ENCODE measurements at places on chromosomes 2 and 18.

- no peak for DNase-seq
Observed at GRCh38 chr18:3653263-3653850, 203.4 kb downstream of the TGIF1 start.

GRCh38 chr2:201642086-201642578, 1.2 kb downstream of the TMEM237 start:
- no peak for DNase-seq

- DNase-seq: peak; percentile 28
Observed at GRCh38 chr2:121479882-121480522, 50.7 kb upstream of the RNU4ATAC start.

DNA sequence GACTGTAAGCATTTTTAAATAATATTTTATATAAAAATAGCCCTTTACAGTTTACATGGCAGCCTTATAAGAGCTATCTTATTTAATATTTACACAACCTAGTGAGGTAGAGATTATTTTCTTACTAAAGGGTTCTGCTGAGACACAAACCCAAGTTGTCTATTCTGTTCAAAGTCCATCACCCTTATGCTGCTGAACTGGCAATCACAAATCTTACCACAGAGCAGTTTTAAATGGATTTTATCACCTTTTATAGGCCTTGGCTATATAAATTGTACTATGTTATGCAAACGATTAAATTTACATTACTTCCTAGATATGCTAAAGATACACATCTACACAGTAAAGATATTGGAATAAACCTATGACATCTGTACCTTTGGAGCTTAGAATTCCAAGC, 40.7 kb downstream of the RBM45 start:
- DNase-seq: no peak

DNA sequence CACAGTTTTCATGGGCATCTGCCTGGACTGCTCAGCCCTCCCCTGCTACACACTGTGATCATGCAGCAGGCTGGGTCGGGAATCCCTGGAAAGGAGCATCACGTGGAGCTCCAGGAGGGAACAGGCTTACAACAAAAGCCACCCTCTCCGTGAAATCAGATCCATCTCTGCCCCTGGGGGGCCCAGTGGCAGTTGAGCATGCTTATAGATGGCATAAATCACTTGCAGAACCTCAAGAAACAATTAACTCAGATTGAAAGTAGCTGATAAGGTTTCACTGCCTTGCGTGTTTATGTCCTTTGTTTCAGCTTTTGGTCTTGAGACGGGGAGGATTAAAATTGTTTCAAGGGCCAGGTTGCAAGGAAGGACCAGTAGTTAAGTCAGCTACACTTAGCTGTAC, 354.8 kb upstream of the MEIS1 start:
- DNase-seq: no peak

GRCh38 chr18:76994086-76994654, 138.4 kb downstream of the MBP start:
- no peak for DNase-seq

GRCh38 chr2:151609705-151610104, 124.6 kb downstream of the NEB start:
- no peak for DNase-seq

DNA sequence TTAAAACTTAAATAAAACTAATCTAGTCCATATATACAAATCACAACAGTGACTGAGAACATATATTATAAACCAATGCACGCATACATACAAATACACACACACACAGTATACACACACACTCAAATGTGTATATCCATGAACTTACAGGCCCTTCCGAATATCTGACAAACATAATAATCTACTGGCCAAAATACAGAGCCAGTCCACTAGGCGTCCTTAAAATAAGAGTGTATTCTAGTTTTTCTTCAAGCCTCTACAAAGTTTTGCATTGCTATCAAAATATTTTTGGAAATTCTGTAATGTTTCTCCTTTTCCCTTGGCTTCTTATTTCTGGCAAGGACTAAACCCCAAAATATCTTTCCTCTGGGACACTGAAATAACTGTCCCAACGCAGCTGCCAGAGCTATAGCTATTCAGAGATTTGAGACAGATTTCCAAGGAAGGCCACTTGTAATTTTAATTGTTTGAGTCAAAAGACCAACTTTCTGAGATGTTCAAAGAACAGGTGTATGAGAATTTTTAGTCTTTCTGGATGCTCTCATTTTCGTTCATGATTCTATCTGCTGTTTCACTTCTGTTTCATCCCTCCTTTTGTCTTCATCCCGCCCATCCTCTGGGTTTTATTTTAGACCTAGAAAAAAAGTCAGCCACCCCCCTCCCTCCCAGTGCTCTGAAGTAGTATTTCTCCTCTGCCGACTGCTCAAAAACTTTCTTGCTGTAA, 24.1 kb upstream of the SP3 start:
- no peak for DNase-seq

GRCh38 chr2:208300847-208301618, 35.0 kb downstream of the PIKFYVE start:
- no peak for DNase-seq

DNA sequence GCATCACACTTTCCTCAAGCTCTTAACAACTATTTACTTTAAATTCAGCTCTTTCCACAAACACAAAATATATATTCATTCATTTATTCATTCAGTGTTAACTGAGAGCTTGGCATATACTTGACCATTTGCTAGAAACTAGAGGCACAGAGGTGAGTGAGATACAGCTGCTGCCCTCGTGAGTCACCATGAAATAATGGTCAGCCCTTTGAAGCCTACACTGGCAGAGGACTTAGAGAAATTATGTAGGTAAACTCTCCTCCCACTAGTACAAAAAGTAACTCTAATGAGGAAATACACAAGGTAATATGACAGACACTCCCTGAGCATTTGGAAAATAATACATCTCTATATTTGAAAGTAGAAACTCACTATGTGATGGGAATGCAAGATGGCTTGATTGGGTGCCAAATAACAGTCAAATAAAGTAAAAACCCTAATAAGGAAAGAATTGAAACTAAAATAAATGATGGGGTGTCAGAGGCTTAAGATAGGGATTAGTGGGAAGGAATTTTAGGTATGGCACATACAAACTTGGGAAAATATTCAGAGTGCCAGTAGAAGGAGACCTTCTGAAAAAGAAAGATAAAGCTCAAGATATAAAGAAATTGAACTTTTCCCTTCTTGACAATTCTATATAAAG, 61.1 kb downstream of the ANTXR1 start:
- no peak for DNase-seq

- DNase-seq: no peak
Observed at GRCh38 chr18:4271952-4272351, 183.2 kb downstream of the DLGAP1 start.

DNA sequence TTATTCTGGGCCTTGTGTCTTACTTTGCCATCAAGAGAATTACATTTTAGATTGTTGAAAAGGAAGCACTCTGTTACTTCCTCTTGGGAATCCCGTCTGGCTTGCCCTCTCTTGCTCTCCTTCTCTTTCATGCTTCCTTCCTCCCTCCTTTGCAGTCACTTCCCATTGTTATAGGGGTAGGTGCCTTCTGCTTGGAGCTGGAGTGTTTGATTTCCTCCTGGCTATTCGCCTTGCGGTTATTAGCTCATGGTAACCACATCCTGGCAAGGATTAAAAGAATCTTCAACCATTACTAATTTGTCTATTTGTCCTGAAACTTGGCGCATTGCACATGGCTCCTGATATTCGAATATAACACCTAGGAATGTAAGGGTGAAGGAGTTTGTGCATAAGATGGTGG, 115.0 kb downstream of the CERS6 start:
- no peak for DNase-seq

DNA sequence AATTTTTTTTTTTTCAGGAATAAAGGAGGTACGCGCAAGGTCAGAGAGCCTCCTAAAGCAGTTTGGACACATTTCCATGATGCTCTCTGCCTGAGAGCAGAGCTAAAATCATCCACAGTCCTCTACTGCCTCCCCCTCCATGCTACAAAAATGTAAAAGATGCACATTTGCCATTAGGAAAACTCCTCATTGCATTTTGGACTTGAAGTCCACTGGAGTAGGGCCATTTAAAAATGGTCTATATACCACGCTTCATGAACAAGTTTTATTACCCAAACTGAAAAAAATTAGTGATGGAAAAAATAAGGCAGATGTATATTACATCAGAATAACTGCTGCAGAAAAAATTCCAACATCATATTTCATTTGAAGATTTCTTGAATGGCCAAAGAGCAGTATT, 256.0 kb downstream of the AFF3 start:
- no peak for DNase-seq

GRCh38 chr18:61935362-61935761, 42.6 kb upstream of the RNF152 start:
- no peak for DNase-seq

GRCh38 chr2:26061539-26061938, 27.7 kb downstream of the RAB10 start:
- no peak for DNase-seq

DNA sequence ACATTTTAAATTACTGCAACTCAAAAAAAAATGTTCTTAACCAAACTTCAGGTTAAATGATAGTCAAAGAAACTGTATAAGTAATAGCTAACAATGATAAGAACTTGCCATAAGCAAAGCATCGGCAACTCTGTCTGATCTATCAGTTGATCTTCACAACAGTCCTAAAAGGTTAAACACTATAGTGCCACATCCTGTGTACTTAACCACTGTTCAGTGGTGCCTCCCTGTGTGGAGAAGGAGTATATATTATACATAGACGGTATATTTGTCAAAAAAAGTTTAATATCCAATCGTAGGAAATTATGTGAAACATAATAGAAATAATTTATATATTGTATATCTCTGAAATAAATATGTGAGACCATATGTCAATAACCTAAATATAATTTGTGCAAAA, 13.0 kb downstream of the DTNA start:
- no peak for DNase-seq

DNA sequence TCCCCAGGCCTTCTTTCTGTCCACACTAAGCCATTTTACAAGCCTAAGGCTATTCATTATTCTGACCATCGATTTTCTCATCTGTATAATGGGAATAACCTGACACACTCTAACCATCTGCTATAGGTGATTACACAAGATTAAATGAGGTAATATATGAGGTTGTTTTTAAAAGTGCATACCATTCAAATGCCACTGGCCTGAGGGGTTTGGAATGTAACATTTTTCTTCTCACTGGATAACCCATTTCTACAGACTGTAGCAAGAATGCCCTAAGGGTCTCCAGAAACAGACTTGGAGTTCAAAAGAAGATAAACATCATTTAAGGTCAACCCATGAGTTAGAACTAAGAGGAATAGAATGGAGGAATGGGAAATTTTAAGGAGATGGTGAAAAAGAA, 111.7 kb upstream of the SETBP1 start:
- DNase-seq: no peak

DNA sequence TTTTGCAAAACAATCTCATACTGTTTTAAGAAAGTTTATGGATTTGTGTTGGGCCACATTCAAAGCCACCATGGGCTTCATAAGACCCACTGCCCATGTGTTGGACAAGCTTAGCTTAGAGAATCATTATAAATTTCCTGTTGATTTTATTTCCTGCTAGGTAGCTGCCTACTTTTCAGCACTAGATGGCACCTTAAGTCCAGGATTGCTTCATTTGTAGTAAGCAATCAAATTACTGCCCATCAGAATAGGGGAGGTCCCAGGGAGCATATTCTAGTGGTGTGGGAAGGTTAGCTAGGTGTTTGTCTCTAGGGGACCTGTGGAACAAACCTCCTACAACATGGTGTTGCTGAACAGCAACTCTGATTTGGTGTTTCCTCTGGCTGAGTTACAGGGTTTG, 11.0 kb upstream of the DCDC2C start:
- DNase-seq: no peak

GRCh38 chr2:111689941-111690340, 194.1 kb downstream of the ANAPC1 start:
- DNase-seq: no peak

GRCh38 chr2:62724886-62725711, 19.6 kb downstream of the EHBP1 start:
- DNase-seq: no peak

- no peak for DNase-seq
Observed at GRCh38 chr18:51417643-51418483, 220.4 kb upstream of the MEX3C start.

- no peak for DNase-seq
Observed at GRCh38 chr2:218329027-218329825, 27.4 kb upstream of the CATIP start.

DNA sequence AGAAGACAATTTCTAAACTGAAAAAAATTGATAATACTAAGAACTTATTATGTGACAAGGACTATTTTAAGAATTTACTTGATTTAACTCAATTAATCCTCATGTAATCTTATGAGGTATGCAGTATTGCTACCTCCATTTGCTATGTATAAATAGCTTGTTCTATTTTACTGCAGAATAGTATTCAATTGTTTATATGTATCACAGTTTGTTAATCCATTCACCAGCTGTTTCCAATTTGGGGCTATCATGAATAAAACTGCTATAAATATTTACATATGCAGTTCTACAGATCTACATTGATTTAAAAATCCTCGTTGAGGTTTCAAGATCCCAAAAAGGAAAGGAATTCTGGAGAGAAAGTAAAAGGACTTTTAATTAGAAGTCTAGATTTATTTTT, 54.8 kb upstream of the DOCK10 start:
- DNase-seq: no peak

- no peak for DNase-seq
Observed at GRCh38 chr18:67670024-67670543, 153.6 kb upstream of the DSEL start.

- no peak for DNase-seq
Observed at GRCh38 chr18:25164211-25164847, 187.6 kb downstream of the ZNF521 start.

DNA sequence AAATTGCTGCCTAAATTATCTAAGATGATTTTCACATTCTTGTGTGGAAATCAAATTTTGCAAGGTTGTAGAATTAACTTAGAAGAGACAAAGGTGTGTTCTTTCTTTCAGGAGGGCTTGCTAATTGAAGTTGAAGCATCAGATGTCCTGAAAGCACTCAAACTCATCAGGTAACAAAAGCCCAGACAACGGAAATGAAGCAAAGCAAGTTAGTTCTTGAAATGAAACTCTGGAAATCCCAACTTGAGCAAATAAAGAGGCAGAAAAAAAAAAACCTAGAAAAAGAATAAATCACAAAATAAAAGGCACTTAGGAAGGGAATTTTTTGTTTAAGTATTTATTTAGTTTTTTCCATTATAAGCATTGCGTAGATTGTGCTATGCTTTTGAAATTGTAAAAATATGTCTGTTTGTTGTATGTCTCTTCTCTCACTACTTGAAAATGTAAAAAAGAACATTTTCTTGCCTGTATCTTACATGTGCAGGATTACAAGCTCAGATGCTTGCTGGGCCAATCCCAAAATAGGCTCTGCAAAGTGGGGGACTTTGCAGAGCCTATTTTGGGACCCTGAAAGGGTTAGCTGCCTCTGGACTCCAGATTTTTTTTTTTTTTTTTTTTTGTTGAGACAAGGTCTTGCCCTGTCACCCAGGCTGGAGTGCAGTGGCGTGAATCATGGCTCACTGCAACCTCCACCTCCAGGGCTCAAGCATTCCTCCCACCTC, 46.7 kb downstream of the FAM161A start:
- no peak for DNase-seq

- peak; percentile 93 for DNase-seq
Observed at GRCh38 chr2:105409717-105410116, 10.9 kb upstream of the FHL2 start.

Data from femur (tissue), 1 donor.